NCI-H1417 treated with DMSO at 0.1 percent for 48 hours (cell line): ENCODE measurements at places on chromosomes 5 and 9.

DNA sequence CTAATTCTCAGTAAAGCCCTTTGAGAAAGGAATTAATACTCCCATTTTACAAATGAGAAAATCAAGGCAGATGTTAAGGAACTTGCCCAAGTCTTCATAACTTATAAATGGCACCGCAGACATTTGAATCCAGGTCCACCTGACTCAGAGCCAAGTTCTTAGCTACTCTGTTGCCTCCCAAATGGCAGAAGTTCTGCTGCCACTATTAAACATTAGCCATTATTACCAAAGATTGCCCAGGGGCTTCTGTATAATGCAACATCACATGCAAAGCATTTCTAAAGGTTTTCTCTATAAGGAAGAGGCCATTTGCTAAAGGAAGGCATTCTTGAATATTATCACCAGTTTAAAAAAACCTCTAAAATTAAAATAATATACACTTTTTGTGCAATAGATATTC is 28.3 kb downstream of the TPD52L3 start:
- DNase-seq: no peak

- no peak for DNase-seq
These were observed 11.5 kb downstream of the STKLD1 start for GRCh38 chr9:133387680-133388079.

GRCh38 chr5:116864157-116864837 is 289.7 kb upstream of the SEMA6A start:
- DNase-seq: no peak

GRCh38 chr9:109272745-109273144 is 48.1 kb downstream of the EPB41L4B start:
- no peak for DNase-seq

GRCh38 chr9:120933310-120934055 is 6.9 kb upstream of the TRAF1 start:
- no peak for DNase-seq

GRCh38 chr5:110963495-110963894 is 108.0 kb upstream of the TSLP start:
- DNase-seq: no peak

DNA sequence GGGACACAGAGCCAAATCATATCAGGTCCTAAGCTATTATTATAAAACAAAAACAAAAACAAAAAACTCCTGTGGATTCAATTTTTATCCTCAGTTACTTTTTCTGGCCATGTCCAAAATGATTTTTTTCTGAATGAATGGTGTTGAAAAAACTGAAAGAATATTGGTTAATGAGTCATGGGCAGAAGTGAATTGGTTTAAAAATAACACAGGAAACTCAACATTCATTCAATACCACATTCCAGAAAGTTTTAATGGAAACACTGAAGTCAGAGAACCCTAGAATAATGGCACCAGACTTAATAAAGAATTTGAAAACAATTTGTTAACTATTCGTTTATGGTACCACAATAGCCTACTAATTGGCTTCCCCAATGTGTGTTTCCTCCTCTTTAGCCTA is 102.4 kb upstream of the CDH9 start:
- DNase-seq: no peak

DNA sequence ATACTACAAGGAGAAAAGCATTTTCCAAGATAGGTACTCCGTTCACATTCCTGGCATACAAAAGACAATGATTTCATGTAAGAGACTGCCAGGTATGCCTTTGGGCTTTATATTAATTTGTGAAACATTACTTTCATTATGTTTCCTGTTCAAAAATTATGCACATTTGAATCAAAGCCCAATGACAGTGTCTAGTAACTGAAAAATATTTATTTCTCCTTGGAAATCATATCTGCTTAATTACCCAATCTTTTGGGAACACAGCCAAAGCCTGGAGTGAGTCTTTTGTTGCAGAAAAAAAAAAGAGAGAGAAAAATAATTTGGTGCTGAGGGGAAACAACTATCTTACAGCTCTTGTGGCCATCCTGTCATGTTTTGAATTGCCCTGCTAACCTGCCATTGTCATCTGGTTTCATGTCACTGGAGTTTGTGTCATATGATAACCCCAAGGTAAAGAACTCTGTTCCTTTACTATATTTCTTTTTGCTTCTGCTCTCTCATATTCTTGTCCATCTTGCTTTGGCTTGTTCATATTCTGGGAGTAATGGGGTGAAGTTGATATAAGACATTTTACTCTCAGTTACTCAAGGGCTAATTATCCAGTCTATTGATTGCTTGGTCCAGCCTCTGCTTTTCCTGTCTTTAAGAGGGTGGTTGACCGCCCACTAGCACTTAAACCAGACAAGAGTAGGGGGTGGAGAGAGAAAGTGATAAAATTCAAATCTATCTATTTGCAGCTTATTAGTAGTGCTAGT is 238.3 kb upstream of the NUDT12 start:
- no peak for DNase-seq

DNA sequence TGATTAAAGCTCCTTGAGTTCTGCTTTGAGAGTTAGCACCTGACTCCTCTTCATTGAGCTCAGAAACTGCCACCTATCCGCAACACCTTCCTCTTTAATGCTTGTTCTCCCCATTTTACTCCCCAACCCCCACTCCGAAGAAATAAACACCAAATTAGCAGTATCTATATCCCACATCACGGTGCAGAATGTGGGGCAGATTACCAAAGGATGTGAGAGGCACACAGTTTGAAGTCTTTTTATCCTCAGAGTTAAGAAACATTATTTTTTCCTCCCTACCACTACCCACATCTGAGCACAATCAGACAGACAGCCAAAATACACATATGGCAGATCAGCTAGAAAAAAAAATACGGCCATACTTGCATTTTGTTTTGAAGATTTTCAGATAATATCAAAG is 26.1 kb upstream of the IL7R start:
- no peak for DNase-seq

DNA sequence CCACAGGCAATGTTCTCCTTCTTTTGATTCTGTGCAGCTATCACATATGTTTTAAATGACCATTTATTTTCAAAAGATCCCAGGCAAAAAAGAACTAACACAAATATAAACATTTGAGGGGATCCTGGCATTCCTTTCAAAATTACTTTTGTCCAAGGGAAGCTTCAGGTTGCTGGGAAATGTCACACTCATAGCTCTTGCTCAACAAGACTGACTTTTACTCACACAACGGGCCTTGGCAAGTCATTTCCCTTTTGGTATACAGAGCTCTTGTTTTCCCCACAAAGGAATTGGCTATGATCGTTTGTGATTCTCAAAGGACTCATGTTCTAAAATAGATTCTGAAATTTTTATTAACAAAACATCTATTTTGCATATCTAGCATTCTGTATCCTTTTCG is 4.5 kb upstream of the PALM2AKAP2 start:
- DNase-seq: no peak

- no peak for DNase-seq
These were observed 153.0 kb upstream of the FTMT start for GRCh38 chr5:121698690-121699089.

DNA sequence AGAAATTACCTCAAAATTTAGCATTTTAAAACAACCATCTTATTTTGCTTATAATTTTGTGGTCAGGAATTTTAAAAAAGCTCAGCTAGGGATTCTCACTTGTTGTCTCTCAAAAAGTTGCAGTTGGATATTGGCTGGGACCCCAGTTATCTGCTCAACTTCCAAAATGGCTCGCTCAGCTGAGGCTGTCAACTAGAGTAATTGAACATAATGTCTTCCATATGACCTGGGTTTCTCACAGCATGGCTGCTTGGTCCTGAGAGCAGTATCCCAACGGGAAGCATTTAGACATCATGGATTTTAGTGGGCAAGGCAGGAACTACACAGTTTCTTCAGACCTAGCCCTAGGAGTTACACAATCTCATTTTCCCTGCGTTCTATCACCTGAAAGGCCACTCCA is 63.6 kb upstream of the SPEF2 start:
- DNase-seq: no peak

- DNase-seq: no peak
These were observed 1.8 kb upstream of the ACTL7B start for GRCh38 chr9:108857572-108857971.

- DNase-seq: peak; percentile 53
These were observed at the start of gene CTXN3 for GRCh38 chr5:127649018-127649439. TSS of gene CTXN3 (plus strand) at chr5:127649082. CDS start at chr5:127657522, 8,440 bp downstream.

DNA sequence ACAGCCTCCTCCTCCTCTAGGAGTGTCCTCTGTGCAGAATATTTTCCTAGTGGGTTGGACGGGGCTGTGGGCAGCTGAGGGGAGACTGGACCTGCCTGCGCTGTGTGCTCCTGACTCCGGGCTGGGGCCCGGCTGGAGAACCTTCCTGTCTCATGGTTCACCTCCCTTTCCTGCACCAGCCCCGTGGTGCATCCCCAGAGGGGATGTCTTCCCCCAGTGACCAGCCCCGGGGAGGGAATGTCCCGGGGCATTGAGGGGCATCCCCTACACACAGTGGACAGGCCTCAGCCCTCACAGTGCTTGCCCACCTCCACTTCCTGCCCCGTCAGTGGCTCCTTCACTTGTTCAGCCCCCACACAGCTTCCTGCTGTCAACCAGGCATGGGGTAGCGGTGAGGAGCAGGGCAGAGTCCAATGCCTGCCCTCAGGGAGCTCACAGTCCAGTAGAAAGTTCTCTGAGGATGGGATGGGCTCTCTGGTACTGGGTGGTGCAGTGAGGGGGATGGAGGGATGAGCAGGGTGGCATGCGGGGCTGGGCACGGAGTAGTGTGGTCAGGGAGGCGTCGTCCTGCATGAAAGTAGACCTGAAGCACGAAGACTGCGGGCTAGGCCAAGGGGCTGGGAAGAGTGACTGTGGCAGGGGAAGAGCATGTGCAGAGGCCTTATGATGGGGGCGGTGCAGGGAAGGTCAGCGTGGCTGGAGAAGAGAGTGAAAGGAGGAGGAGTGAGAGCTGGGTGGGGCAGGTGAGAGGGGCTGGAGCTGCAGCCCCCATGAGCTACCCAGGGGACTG is 52.1 kb upstream of the PITX1 start:
- no peak for DNase-seq

GRCh38 chr5:147523069-147523468 is 13.2 kb upstream of the DPYSL3 start:
- no peak for DNase-seq

DNA sequence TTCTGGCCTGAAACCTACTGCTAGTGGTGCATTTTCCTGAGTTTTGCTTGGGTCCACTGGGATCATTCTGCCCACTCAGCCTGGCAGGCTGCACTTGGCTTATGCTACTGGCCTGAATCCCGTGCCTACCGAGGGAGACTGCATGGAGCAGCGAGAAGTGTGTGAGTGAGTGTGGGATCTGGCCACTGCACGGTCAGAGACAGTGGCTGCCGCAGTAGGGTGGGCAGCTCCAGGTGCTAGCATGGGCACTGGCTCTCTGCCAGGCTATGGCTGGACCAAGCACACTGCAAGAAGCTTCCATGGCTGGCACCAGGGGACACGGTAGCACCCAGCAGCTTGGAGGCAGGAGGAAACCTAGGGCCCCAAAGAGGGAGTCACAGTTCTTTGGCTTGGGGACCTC is 1058.7 kb upstream of the ACO1 start:
- DNase-seq: no peak
